CD4-positive, alpha-beta T cell treated with Interleukin-2 at 100 ng/mL for 4 hours (primary cell): ENCODE measurements at places on chromosomes 7 and 10.

GRCh38 chr7:54336800-54337199 lies 205.4 kb upstream of the VSTM2A start:
- DNase-seq, result no peak

DNA sequence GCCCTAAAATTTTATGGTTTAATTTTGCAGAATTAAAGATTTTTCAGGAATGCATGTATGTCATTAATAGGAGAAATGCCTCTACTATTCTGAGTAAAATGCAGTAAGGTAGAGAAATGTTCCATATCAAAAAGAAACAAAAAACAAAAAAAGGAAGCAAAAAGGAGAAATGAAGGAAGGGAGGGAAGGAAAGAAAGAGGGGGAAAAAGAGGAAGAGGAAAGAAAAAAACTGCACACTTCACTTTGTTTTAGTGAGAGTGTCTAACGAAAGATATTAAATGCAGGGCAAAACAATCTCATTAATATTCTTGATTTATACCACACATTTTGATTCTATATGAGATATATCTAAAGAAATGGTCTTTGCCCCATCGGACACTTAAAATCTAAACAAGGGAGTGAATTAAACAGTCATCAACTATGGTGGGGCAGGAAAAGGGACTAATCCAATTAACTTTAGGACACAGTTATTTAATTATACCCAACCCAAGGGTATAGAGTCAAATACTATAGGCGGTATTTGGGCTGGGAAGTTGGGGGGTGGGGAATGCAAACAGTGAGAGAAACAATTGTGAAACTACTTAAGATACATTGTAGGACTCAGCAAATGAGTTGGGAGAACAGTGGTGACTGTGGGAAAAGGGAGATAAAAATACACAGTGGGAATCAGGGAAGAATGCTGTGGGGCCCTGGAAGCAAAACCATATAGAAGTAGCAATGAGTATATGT lies 27.0 kb downstream of the IMMP2L start:
- no peak for DNase-seq

GRCh38 chr10:113337142-113337541 lies 215.7 kb upstream of the HABP2 start:
- no peak for DNase-seq

- DNase-seq, result no peak
Measured at GRCh38 chr10:124522933-124523871, 61.6 kb downstream of the LHPP start.

GRCh38 chr7:156368053-156368843 lies 272.3 kb upstream of the RNF32 start:
- DNase-seq, result no peak

DNA sequence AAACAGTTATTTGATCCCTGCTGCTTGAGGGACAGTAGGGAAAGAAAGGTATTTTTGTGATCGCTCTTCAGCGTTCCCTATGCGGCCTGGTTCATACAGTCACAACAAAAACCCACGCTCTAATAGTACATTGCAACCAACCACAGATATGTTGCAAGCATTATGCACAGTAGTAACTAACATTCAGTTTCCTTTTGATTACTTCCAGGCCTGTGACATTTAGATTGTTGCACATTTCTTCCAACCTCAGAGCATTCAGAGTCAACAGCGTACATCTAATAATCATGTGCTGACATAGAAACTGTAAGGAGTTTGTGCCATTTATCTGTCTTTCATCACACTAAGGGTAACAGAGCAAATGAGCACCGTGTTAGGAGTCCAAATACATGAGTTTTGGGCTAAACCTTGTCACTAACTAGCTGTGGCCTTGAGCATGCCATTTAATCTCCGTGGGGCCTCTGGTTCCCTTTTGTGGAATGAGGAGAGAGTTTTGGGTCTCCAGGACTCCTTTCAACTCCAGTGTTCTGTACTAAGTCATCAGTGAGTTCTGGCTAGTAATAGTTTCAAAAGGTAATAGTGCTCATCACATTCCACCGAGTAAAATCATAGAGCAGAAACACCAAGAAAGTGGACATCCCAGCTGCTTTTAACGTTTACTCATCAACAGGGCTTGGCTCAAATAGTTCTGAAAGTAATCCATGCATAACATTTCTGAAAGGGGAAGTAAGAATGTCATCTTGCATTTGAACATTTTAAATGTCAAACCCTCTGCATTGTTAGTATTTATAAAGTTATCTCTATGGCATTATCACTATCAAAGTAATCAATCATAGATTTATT lies 99.0 kb upstream of the FZD1 start:
- no peak for DNase-seq

DNA sequence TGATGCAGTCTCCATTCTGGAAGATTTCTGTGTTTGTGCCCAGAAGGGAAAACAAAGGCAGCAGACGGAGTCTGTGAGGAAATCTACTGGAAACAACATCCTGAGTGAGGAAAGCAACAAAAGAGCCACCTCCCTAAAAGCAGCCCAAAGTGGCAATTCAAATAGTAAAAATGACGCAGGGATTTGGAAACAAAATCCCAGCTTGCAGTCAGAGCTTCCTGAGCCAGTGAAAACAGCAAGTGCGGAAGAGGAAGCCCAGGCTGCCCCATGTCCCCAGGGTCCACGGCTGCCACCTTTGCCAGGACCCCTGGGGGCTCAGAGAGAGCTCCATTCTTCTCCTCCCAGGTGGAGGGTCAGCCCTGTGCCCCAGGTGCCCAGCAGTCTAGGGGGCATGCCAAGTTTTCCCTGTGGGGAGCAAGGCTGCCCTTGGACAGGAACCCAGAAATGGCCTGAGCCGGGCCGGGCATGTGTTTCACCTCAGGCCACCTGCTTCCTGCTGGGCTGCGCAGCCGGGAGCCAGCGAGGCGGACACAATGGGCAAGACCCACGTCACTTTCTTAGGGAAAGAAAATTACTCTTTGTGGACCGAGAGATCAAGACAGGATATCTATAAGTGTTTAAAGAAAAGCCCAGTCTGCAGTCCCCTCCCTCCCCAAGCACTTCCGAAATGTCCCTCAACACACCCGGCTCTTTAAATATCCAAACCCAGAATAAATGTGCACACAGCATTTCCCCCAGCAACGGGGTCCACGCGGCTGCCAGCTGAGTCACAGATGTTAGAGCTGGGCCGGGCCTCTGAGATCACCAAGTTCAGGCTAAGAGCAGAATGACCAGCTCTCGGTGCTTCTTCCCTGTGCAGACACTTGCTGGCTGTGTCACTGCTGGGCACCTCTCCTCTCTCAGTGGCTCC lies 231.1 kb downstream of the ARHGAP12 start:
- DNase-seq, result no peak

- DNase-seq, result no peak
Measured at GRCh38 chr7:66110856-66111255, 3.8 kb upstream of the CRCP start.

DNA sequence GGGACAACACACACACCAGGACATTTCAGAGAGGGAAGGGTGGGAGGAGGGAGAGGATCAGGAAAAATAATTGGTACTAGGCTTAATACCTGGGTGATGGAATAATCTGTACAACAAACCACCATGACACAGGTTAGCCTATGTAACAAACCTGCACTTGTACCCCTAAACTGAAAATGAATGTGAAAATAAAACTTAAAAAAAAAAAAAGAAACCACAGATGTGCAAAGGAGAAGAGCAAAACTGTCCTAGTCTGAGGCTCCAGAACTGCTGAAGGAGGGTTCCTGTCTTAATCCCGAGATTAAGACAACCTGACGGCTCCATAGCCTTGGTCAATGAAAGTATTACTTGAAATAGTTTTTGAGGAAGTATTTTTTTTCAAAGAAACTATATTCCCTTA lies 423.0 kb downstream of the NEBL start:
- DNase-seq, result no peak
